ENCODE measurements at places on chromosomes 2 and 18.

DNA sequence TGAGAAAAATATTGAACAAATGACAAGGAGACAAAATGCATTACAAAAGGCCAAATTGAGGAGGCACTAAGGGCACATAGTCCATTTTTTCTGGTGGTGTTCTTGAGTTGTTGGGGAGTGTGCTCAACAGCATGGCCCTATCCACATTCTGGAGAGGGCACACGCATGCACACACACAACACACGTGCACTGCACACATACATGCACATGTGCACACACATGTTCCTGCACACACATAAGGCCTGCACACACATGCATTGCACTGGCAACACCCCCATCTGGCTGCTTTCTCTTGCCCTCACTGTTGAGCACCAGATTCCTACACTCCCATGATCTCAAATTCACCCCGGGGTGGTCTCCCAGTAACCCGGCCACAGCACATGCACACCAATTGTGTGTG lies 659.2 kb upstream of the RAB6C start:
- no peak for DNase-seq

GRCh38 chr18:61459896-61460648 lies 126.8 kb downstream of the CDH20 start:
- no peak for DNase-seq

DNA sequence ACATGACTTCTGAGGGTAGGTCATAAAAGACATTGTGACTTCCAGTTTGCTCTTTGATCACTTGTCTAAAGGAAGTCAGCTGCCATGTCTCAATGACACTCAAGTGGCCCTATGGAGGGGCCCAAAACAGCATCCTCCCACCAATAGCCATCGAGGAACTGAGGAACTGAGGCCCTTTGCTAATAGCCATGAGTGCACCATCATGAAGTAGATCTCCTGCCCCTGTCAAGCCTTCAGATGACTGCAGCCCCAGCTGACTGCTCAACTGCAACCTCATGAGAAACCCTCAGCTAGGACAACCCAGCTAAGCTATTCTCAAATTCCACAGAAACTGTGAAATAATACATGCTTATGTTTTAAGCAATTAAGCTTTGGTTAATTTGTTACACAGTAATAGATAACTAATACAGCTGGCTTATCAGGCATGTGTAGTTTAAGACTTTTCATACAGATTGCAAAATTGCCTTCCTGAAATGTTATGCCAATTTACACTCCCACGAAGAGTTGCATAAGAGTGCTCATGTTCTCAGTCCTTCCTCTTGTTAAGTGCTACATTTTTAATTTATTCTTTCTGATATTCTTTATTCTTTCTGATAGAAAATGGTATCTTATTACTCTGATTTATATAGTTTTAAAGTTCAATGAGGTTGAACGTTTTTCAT lies 105.6 kb upstream of the NDUFV2 start:
- DNase-seq, result no peak

DNA sequence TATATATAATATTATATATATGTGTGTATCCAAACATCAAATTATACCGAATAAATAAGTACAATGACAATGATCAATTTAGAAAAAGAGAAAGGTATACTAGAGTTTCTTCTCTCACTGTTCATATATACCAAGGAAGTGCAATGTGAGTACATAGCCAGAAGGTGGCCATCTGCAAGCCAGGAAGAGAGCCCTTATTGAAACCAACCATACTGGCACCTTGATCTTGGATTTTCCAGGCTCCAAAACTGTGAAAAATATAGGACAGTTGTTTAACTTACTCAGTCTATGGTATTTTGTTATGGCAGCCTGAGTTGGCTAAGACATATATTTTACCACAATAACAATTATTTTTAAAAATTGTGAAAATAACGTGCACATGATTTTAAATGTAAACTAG lies 1490.2 kb upstream of the SLC39A10 start:
- no peak for DNase-seq

GRCh38 chr2:209496586-209496982 lies 72.7 kb downstream of the MAP2 start:
- DNase-seq, result no peak

GRCh38 chr2:239309398-239310245 lies 91.2 kb downstream of the HDAC4 start:
- DNase-seq, result no peak

GRCh38 chr2:38620282-38620977 lies 17.7 kb upstream of the HNRNPLL start:
- no peak for DNase-seq

GRCh38 chr2:11499081-11499743 lies 33.3 kb upstream of the E2F6 start:
- DNase-seq, result no peak

DNA sequence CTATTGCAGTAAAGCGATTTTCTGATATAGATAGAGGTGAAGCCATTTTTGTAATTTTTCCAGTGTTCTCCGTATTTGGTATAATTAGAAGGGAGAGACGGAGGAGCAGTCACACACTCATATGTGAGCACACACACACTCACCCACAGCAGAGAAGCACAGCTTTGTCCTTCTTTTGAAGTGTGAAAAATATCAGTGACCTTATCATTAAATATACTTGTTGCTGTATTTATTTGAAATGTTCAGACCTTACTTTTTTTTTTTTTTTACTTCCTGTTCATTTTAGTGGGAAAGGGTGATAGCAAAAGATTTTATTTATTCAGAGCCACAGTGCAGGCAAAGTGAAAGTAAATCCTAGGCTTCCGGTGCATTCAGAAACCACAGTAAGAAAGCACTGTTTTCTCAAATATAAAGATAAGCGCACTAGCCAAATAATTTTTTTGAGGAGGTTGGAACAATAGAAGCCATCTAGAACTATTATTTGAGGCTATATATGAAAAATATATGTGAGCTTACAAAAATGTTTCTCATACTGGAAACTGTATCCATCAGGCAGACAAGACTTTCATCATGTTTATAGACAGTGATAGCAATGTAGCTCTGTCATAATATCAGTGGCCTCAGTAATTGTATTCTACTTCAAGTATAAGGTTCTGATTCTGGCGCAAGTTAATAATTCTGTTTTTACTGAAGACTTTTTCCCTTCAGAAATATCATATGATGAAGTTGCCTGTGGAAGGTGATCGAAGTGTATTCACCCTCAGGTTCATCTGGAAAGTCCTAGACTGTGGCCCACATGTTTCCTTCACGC lies 37.2 kb downstream of the TSHZ1 start:
- DNase-seq, result no peak

- DNase-seq, result no peak
These were observed 95.6 kb upstream of the NOL4 start for GRCh38 chr18:34320267-34320666.

GRCh38 chr18:58557008-58557435 lies 71.9 kb downstream of the ALPK2 start:
- DNase-seq, result no peak

DNA sequence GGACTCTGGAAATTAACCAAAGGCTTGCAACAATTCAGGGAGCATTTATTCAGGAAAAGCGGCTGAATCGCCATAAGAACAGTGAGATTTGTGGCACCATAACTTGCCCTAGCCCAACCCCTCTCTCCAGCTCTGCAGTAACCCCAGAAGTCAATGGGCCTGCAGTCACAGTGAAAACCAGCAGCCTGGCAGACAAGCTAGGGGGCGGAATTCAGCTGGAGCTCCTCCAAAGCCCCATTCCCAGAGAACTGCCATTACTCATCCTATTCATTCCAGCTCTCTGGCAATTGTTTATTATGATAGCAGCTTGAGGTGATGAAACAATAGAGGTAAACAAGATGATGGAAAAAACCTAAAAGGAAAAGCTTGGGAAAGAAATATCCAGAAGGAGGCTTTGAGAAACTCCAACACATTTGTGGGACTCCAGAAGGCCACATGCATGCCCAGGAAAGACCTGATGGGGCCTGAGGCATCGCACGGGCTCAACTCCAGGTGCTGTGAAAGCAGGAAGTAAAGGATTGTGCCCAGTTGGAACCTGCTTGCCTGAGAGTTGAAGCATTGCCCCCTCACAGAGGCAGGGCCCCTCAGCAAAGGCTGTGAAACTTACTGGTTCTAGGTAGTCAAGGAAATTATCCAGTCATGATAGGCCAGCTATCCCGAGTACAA lies 126.7 kb downstream of the TWIST2 start:
- DNase-seq, result no peak

- DNase-seq, result no peak
These were observed 31.1 kb downstream of the TMEM178A start for GRCh38 chr2:39696838-39697237.

DNA sequence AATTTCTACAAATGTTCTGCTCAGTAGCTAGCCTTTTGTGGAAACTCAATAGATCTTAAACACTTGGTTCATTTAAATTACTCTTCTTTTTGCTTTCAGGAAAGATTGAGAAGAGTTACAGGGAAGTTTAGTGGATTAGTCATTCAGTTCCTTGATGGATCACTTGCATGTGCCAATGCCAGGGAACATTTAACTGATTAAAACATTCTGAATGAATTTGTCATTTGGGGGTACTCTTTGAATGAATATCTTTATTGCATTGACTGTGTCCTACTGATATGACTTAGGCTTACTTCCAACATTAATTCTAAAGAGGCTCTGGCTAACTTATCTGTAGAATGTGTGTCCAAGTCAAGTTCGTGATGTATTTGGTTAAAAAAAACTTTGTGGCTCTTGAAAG lies 199.8 kb downstream of the PLCL1 start:
- DNase-seq, result no peak
